ENCODE measurements at places on chromosomes 3 and 15.

DNA sequence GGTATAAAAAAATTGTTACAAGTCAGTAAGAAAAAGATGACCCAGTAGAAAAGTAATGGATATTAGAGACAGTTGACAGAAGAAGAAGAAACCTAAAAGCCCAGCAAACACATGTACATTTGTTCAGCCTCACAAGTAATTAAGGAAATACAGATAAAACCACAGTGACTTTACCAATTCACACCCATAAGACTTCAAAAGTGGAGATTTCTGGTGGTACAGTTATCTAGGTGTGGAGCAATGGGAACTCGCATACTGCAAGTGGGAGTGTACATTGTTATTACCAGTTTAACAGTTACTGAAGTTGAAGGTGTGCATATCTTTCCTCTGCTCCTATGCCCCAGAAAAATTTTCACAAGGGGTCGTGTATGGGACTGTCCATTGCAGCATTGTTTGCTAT lies 18.1 kb upstream of the MAPKBP1 start:
- no peak for DNase-seq

- DNase-seq, result peak; percentile 5
These were observed 40.2 kb downstream of the GPR156 start for GRCh38 chr3:120244834-120245225.

DNA sequence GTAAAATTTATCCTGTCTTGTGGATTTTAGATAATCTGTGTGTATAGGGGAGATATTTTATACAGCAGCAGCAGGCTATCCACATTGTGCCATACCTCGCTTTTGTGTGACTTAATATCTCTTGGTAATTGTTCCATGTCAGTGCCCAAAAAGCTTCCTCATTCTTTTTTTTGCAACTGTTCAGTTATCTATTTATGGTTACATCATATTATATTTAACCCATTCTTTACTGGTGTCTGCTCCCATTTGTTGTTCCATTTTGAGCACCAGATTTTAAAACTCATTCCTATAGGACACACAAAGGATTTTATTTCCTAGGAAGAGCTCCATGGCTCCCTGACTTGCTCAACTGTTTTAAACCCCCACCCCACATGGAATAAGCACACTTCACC lies 86.3 kb upstream of the RASGRP1 start:
- DNase-seq, result no peak

- no peak for DNase-seq
These were observed 783.3 kb downstream of the ZPLD1 start for GRCh38 chr3:103218146-103218545.

DNA sequence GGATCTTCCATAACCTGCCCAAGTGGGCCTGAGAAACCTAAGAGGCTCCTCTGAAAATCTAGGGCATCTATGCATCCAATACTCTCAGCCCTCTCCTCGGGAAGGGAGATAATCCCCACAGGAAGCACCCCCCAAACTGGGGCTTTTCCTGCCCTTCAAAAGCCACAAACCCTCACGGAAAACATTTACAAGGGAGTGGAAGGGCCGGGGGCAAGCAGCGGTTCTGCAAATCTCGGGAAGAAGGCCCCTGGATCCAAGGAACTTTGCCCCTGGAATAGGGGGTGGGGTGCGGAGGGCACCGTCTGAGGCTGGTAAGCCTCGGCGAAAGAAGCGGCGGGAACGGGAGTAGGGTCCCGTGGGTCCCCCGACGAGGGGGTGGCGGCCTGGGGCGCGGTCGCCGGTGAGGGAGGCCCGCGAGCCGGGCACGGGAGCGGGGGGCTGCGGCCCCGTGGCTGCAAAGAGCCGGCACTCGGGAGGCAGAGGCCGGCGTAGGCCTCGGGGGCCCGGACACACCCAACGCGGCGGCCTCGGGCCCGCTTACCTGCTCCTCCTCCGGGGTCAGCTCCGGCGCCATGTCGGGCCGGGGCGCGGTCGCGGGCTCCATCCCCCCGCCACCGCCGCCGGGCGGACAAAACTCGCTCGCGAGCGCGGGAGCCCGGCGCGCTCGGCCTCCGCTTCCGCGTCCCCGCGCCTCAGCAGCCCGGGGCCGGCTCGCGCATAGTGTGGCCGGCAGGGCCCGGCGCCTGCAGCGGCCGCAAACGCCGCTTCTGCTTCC lies 755 bp downstream of the PTPN9 start:
- peak; percentile 16 for DNase-seq

DNA sequence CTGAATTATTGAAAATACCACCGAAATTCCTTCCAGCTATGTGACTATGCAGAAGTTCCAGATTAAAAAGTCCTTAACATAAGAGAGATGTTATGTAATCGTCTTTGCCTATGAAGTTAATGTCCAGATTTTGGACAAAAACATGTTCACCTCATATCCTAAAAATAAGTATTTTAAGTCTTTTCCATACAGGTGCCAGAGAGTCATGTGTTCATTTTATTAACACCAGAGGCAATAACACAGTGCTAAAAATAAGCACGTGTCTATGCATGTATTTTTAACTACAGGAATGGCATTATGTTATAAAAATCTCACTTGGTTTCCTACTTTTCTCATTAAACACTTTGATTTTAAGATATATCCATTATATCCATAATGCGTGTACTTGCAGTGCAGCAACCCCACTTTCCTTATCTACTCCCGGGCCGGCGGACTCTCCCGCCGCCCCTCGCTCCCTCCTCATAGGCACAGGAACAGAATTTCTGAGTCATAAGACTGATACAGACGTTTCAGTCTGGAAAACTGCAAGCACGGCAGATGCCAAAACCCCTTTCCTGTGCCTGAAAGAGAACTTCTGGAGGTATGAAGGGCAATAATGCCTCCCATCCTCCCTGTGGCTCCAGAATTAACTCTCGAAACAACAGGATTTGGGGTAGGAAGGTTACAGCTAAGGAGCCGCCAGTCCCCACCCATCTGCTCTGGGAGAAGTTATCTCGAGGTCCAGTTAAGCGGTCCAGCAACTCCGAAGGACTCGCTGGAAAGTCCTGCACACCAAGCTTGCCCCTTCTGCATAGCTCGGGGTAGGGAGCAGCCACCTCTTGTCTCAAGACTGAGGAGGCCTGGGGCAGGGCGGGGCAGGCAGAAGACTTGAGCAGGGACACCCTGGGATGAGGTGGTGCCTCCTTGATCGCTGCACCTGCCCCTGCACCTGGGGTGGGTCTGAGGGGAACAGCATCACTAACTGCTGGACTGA lies 22.3 kb upstream of the PSTPIP1 start:
- no peak for DNase-seq

DNA sequence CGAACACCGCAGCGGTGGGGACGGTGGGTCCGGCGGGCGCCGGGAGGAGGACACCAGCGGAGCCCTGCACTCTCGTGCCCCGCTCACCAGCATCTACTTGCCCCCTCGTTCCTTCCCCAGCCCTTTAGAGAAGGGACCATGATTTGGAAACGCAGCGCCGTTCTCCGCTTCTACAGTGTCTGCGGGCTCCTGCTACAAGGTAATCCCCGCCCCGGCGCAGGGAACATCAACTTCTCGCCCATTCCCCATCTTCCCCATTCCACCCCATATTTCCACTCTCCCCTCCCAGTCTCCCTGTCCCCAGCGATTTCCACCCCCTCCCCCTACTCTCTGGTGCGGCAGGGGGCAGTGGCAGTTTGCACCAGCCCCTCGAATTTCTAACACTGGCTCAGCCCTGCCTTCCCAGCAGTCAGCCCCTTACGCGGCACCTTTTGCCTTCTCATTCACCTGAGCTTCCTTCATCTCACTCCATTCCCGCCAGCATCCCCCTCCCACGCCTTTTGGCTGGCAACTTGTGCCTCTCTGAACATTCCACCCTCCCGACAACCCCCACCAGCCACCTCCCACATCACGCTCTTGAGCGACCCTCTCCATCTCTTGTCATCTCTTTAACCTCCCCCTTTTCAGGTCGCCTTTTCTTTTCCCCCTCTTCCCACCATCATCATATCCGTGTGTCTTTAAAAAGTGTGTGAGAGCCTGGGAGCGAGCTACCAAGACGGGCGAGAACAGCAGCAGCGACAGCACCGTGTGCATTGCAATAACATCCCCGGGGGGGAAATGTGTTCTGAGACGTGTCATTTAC lies 882 bp downstream of the CADM2 start:
- peak; percentile 47 for DNase-seq

GRCh38 chr3:177960722-177961121 lies 575.5 kb upstream of the KCNMB2 start:
- no peak for DNase-seq

DNA sequence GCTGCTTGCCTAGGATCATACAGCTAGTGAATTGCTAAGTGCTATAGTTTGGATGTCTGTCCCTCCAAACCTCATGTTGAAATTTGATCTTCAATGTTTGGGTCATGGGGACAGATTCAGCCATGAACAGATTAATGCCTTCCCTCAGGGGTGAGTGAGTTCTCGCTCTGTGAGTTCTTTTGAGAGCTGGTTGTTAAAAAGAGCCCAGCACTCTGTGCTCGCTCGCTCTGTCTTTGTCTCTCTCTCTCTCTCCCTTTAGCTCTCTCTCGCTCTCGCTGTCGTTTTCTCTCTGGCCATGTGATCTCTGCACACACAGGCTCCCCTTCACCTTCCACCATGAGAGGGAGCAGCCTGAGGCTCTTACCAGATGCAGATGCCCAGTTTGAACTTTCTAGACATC lies 14.9 kb downstream of the TRH start:
- DNase-seq, result no peak

GRCh38 chr15:71883447-71883846 lies 73.1 kb downstream of the NR2E3 start:
- no peak for DNase-seq

GRCh38 chr3:31652296-31652695 lies 119.6 kb downstream of the STT3B start:
- DNase-seq, result no peak

DNA sequence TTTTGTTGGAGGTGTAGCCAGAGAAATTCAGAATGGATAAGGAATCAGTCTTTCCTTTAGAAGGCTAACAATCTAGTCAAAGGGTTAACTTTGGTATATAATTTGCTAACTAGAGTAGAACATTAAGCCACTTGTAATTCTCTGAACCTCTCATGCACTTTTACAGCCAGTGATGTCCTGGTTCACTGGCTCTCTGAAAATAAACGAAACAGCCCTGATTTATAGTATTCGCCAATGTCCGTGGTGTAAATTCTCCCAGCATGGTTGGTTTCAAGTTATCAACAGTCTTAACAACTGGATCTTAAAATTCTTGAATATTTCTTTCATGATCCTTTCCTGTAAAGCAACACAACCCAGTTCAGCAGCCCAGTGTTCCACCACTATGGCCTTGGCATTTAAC lies 500.4 kb upstream of the CDIN1 start:
- DNase-seq, result no peak
